ENCODE measurements at places on chromosomes 16 and 17.

GRCh38 chr17:37086948-37087347 lies 138.2 kb downstream of the AATF start:
- no peak for DNase-seq

DNA sequence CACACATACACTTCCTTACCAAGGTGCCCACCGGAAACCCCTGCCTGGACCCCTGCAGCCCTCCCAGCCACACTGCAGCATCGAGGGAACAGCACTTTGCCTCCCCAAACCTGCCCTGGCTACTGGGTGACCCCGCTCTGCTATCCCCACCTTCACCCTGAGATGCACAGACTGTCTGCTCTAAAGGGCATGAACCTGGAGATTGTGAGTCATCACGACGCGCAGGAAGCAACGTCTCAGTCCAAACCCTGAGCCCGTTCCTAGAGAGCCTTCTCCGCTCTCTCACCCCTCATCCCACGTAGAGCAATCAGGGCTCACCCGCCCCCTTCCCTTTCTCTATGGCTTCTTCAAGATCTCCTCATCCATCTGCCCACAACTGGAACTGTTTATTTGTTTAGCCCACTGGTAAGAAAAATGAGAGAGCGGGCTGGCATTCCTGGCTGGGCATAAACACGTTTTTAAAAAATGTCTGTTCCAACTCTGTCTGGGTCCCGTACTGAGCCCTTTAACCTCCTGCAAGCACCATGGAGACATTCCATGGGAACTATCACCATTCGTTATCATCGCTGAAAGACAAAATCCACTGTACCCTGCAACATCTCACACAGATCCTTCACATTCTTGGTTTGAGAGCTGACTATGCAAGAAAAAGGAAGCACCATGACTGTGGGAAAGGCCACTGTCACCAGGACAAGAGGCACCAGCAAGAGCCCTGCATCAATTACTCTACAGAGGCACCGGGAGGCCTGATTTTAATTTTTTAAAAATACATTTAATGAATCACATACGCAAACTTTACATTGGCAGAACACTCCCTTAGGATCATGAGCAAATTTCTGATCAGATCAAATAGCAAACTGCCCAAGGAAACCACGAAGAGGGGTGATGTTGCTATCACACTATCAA lies 28.2 kb downstream of the ZFHX3 start:
- no peak for DNase-seq

- DNase-seq, result no peak
These were observed 21.3 kb downstream of the ZCCHC14 start for GRCh38 chr16:87471278-87472141.

DNA sequence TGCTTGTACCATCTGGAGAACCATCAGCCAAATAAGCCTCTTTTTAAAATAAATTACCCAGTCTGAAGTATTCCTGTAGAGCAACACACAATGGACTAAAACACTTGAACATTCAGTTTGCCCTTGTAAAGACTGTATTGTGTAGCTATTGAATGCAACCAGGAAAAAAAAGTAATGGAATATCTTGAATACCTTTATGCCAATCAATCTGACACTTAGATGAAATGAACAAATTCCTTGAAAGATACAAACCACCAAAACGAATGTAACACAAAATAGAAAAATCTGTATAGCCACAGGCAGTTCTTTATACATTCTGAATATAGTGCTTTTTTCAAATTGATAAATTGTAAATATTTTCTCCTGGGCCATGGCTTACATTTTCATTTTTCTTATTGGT lies 63.3 kb upstream of the KCNJ16 start:
- no peak for DNase-seq

- no peak for DNase-seq
These were observed 40.1 kb downstream of the IL4R start for GRCh38 chr16:27353853-27354252.

GRCh38 chr16:81863630-81864352 lies 84.7 kb downstream of the PLCG2 start:
- no peak for DNase-seq
